NCI-H460 (cell line): ENCODE measurements at places on chromosomes 7 and 10.

GRCh38 chr10:120897343-120897742 is 46.2 kb downstream of the WDR11 start:
- peak; percentile 55 for DNase-seq

GRCh38 chr7:36984041-36984521 is 259.8 kb upstream of the AOAH start:
- DNase-seq = no peak

GRCh38 chr7:121875203-121875602 is 2.2 kb downstream of the PTPRZ1 start:
- DNase-seq = no peak

- DNase-seq = no peak
These were observed 114.2 kb upstream of the DGKB start for GRCh38 chr7:15016766-15017165.

DNA sequence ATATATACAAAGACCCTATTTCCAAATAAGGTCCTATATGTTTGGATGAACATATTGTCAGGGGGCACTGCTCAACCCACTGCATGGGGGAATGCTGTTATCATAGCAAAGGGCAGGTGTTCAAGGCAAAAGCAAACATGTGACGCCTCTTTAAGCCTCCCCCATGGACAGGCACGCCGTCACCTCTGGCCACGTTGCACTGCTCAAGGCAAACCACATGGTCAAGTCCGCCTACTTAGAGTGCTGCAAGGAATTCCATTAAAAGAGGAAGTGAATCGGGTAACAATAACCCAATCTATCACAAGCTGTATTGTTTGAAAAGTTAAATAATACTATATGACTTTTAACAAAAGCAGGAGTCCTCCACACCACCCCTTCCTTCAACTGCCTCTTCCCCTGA is 8.8 kb upstream of the CALD1 start:
- DNase-seq = no peak

- no peak for DNase-seq
These were observed 10.2 kb upstream of the ZNF467 start for GRCh38 chr7:149783386-149784250.

- DNase-seq = no peak
These were observed 133.3 kb downstream of the MPP7 start for GRCh38 chr10:28169525-28169924.

- peak; percentile 73 for DNase-seq
These were observed 62.8 kb downstream of the TACC2 start for GRCh38 chr10:122051609-122052385.

GRCh38 chr7:16091701-16092310 is 329.5 kb downstream of the CRPPA start:
- DNase-seq = no peak

- DNase-seq = no peak
These were observed 11.0 kb upstream of the C10orf143 start for GRCh38 chr10:130121486-130122079.

DNA sequence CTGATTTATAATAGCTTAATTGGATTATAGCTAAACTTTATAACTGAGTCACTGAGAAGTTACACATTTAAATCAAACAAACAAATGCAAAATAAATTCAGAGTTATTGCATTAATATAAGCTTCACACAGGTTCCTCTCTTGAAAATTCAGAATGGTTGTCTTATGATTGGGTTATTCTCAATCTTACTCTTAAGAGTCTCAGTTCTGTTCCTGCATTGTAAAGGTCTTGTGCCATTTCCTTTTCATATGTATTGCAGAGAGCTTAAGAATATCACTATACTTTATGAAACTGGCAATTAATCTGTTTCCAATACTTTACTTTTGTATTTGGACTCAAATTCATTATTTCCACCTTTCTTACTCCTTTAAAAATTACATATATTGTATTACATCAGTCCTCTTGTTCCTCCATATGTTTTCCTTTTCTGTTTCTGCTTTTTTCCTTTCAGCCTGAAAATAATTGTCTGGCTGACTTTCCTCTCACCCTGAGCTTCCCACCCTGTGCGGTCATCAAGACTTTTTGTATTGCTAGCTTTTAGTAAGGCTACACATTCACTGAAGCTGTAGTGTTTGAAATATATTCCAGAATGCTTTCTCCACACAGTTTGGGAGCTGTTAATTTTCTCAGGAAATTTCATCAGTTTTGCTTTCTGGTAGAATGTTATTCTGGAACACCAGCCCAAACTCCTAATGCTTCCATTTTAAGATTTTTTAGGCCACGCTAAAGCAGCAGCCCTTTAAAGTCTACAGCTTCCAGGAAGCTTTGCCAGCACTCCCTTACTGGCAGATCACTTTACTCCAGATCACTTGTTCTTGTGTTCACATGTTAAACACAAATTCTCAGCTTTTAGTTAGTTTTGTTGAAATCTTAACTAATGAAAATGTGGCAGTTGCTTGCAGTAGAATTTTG is 139.4 kb downstream of the KCND2 start:
- no peak for DNase-seq

- DNase-seq = no peak
These were observed 4.5 kb downstream of the HOXA5 start for GRCh38 chr7:27138985-27139333.

- no peak for DNase-seq
These were observed 415.0 kb downstream of the SFMBT2 start for GRCh38 chr10:6995831-6996230.

- DNase-seq = no peak
These were observed 12.0 kb downstream of the PPP1R17 start for GRCh38 chr7:31699050-31699449.

GRCh38 chr10:104306897-104307296 is 31.4 kb downstream of the ITPRIP start:
- peak; percentile 45 for DNase-seq

DNA sequence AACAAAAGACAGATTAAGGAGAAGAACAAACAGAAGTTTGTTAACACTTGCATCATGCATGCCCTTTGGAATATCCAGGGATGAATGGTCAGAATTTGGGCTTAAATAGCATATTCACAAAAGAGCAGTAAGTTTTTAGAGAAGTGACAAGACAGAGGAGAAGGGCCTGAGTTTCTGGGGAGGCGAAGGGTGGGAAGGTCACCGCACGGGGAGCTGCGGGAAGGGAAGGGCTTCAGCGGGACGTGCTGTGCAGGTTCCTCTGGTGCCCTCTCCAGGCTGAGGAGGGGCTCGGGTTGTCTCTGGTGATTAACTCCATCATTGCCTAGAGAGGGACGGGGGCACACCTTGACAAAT is 10.4 kb upstream of the ZNF22 start:
- DNase-seq = no peak

- DNase-seq = no peak
These were observed 74.1 kb downstream of the NRBF2 start for GRCh38 chr10:63206997-63207811.

GRCh38 chr7:115869190-115869589 is 161.4 kb downstream of the TFEC start:
- no peak for DNase-seq

- DNase-seq = no peak
These were observed 336.1 kb upstream of the KCND2 start for GRCh38 chr7:119936836-119937235.

DNA sequence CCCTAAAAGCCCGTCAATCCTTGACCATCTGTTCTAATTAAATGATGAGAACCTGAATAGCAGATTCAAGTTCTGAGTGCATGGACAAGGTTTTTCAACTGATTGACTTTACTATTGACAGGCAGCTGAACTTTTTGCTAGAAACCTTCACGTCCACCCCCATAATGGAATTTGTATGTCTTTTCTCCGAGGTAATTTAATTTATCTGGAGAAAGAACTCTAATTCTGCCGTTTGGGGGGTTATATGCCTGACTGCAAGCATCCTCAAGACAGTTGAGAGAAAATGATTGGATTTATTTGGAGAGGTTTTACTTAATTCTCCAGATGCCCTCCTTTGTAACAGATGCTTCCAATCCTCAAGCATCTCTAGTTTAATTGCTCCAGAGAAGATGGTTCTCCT is 1053.4 kb upstream of the AUTS2 start:
- DNase-seq = no peak

GRCh38 chr10:324593-324992 is 189.3 kb downstream of the ZMYND11 start:
- no peak for DNase-seq
